ENCODE measurements at places on chromosomes 2 and 18.

DNA sequence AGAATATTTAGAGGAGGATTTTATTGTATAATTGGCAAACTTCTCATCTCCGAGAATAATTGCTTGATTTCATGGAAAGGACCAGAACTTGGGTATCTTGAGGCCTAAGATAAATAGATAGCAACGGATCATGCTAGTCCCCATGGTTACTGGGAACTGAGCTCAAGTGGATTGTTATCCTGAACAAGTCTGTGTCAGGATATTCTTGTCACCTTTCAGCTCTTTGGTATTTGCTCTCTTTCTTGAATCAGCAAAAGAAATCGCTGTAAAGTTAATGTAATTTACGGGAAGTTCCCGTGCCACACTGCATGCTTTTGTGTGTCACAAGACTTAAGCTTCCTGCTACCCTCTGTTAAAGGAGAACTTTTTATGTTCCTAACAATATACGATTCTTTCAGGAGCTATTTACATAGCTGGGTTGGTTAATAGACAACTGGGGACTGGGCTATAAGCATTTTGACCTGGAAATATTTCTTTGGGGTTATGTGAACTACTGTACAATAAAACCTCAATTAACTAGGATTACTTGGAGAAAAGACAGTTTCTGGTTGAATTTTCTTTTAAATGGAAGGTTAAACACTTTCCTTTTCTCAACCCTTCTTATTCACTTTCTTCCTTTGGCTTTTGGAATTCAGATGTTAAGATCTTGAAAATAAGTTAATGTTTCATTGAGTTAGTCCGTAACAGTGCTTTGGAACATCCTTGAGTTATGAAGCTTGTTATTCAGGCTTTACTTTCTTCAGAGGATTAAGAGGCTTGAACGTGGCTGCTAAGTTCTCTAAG, 151.2 kb downstream of the FMNL2 start:
- peak; percentile 77 for DNase-seq

DNA sequence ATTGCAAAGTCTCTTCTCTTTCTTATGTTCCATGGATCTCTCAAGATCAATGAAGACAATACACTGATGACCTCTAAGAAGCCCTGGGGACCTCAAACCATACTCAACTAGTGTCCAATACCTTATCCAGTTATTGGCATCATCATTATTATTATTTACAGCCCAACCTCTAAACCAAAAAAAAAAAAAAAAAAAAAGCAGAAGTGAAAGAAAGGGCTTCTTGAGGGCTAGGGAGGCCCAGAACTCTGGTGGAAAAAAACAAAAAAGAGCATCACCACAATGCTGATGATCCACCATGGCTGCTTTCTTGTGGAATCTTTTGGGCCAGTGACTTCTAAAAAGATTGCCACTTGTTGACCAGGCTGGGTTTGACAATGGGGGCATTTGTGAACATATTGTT, 324.9 kb downstream of the LPIN1 start:
- peak; percentile 22 for DNase-seq

- DNase-seq, result no peak
Observed at GRCh38 chr2:240460781-240461431, 25.4 kb downstream of the GPC1 start.

- no peak for DNase-seq
Observed at GRCh38 chr2:1553671-1554295, 140.5 kb downstream of the TPO start.

DNA sequence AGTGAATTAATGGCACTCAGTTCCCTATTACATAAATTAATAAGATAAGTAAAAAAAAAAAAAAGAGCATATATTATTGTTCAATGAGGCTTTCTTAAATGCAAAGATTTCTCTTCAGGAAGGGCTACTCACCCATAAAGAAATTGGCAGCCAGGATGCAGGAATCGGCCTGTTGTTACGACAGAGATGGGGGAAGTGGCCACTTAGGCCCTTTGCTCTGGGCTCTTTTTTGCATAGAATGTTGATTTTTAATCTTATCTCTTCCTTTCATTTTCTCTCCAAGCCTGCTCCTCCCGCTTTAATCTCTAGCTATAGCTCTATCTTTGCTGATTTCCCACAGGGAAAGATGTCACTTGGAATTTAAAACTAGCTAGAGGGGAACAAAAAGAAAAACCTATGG, 391.8 kb upstream of the CRIM1 start:
- no peak for DNase-seq

DNA sequence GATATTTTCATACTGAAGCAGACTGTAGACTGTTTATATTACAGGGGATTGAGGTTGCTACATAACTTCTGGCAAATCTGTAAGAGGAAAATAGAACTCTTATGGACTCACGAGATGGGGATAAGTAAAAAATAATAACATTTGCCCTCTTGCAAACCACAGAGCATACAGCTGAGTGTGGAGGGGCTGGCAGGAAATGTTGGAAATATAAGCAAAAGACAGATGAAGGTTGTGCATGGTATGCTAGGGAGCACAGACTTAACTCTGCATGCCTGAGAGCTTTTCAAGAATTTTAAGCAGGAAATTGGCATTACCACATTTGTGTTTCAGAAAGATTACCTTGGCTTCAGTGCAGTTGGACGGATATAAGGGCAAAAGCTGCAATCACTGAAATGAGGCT, 411.1 kb downstream of the RAD51AP2 start:
- DNase-seq, result no peak

DNA sequence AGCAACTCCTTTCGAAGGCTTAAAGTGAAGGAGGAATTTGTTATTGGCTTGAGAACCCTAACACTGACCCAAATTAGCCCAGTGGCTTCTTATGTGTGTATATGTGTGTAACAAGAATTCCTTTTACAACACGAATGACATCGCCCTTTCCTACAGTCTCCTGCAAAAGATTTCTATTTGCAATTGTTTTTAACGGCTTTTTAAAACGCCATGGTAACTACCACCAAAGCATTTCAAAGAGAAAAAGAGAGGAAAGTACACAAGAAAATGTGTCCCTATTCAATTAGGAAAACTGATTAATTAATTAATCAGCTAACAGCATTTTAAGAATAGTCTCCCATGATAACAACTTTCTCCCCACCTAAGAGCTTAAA, 58.1 kb downstream of the PAX3 start:
- DNase-seq, result no peak

DNA sequence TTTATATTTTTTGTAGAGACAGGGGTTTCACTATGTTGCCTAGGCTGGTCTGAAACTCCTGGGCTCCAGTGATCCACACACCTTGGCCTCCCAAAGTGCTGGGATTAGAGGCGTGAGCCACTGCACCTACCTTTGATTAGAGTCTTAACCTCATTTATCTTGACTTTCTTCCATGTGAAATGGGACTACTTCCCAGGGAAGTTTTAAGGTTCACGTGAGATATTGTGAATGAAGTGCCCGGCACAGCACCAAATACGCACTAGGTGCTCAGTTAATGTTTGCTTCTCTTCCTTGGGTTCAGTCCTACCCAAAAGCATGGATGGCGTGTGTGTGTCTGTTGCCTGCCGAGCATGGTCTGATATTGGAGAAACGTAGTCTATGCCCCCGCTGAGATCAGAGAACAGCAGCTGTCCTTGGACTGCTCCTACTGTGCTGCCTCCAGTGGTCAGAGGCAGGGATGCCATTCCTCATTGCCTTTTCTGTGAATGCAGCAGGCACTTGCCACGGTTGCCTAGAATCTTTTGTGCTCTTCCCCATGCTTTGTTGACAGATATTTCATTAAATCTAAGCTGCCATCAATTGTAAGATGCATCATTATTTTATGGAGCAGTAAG, 12.3 kb upstream of the TFCP2L1 start:
- DNase-seq, result no peak

DNA sequence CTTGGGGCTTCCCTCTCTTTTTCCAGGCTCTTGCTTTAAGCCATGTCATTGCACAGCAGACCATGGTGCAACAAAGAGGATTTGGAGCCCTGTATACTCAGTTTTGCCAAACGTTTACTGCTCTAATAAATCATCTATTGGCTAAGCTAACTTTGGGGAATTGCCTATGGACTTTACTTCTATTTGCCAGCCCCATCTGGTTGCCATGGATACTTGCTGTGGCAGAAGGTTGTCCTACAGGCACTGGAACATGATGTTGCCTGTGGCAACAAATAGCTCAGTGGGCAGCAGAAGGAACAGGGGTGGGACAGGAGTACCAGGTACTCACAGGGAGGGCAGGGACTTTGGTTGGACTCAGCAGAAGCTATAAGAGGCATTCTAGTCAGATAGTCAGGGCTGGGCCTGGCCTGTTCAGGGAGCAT, 129.7 kb downstream of the CCDC85A start:
- DNase-seq, result no peak

DNA sequence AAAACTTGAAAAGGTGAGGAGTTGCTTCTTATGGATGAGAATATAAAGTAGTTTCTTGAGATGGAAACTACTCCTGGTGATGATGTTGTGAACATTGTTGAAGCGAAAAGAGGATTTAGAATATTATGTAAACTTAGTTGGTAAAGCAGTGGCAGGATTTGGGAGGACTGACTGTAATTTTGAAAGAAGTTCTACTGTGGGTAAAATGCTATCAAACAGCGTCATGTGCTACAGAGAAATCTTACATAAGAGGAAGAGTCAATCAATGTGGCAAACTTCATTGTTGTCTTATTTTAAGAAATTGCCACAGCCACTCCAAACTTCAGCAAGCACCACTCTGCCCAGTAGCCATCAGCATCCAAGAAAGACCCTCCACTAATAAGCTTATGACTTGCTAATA, 112.9 kb upstream of the ZEB2 start:
- DNase-seq, result peak; percentile 47

DNA sequence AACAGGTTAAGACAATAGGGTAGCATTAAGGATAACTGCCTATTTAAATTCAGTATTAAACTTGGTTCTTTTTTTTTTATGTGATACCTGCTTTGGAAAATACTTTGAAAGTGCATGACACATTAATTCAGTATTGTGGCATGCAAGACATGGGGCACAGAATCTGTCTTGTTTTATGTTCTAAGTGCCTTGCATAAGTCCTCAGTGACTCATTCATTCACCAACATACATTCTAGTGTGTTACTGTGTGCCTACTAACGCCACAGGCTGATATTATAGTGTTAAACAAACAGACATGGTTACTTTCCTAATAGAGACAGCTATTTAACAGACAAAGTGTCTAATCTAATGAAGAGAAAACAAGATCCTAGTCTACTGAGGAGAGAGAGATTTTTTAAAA, 91.7 kb downstream of the GCA start:
- DNase-seq, result no peak

DNA sequence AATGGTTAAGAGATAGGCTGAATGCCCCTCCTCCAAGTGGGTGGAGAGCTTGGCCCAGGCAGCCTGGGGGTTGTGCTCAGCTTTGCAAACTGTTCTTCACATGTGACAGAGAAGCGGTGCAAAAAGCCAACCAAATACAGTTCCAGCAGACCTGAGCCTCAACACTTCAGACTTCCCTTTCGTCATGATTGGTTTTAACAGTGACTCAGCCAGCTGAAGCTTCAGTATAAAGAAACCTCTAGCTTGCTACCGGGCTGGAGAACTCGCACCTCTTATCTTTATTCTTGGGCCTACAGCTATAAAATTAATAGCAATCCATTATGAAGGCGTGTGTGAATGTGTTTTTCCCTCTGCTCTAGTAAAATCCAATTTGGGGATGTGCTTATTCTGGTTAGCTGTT, 20.0 kb downstream of the SETBP1 start:
- DNase-seq, result no peak

DNA sequence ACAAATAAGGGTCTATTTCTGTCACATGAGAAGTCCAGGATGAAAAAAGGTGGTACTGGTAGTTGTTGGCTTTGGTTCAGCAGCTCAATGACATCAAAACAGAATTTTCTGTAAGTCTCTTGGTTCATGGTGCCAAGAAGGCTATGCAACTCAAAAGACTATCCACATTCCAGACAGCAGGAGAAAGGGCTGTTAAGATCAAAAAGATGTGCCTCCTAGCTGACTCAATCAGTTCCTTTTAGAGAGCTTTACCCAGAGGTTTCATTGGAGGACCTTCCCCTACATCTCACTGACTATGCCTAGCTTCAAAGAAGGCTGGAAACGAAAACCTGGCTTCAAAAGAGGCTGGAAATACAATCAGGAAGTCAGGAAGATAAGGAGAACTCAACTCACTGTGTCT, 98.0 kb downstream of the DYM start:
- no peak for DNase-seq

DNA sequence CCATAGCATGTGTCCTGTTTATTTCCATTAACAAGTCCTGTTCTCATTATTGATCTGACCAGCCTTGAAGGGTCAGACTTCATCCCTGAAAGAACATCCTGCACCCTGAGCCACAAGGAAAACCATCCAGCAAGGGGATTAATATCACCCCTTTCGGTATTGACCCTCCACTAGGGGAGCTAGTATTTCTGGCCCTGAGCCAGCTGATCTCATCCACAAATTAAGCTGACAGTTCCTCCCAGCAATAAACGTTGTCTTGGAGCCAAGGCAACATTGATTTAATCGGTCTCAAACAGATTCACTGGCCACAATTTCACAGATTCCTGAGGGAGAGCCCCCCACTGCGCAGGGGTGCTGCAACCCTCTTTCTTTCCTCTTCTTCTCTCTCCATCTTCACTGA, 353.1 kb upstream of the FANCL start:
- no peak for DNase-seq

DNA sequence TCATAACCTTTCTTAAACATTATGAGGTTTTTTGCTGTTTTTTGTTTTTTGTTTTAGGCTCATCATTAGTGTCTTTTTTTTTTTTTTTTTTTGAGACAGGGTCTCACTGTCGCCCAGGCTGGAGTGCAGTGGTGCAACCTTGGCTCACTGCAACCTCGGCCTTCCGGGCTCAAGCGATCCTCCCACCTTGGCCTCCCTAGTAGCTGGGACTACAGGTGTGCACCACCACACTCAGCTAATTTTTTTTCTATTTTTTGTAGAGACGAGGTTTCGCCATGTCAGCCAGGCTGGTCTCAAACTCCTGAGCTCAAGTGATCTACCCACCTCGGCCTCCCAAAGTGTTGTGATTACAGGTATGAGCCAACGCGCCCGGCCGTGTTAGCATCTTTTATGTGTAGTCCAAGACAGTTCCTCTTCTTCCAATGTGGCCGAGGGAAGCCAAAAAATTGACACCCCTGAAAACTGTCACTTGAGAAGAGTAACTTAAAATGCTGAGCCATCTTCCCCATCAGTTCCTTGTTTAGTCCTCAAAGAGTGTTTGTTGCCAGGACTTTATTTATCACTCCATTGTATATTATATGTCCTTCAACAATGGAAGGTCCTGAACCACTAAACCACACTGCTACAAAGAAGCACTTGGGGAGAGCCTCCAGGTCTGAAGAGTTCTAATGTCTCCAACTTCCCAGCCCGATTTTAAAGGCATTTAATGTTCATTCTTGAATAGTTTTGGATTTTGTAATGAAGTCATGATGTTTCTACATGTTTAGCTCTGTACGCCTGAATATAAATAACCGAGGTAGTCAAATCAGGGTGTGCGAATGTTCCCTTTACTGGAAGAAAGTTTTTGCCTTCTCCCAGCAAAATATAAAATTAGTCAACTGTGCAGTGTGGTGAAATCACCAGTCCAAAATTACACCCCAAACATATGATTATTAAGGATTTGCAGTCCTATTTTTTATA, 26.4 kb downstream of the ZNF516 start:
- DNase-seq, result peak; percentile 55

- no peak for DNase-seq
Observed at GRCh38 chr2:181070119-181070835, 89.9 kb downstream of the UBE2E3 start.

- DNase-seq, result no peak
Observed at GRCh38 chr2:139162456-139162855, 382.3 kb upstream of the NXPH2 start.

- no peak for DNase-seq
Observed at GRCh38 chr2:172248785-172249187, 146.1 kb upstream of the DLX2 start.

GRCh38 chr2:200584639-200585038, 1.2 kb upstream of the AOX1 start:
- DNase-seq, result no peak

All from CD14-positive monocyte (primary cell).